ENCODE measurements at places on chromosomes 13 and 19.

DNA sequence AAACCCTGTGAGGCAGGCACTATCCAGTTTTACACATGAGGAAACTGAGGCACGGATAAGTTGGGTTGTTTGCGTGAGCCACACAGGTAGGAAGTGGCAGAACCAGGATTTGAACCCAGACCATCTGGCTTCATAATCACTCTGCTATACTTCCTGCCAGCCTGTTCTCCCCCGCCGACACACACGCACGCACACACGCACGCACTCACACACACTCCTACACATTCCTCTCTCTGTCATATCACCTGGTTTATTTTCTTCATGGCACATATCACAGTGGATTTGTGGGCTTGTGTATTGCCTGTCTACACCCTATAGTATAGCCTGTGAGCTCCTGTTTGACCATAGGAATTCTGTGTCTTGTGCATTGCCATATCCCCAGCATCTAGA is 140.0 kb downstream of the SIPA1L3 start:
- DNase-seq = no peak

- no peak for DNase-seq
Observed at GRCh38 chr19:44648631-44649251, 5.0 kb downstream of the PVR start.

- no peak for DNase-seq
Observed at GRCh38 chr19:2047076-2047448, 4.0 kb downstream of the MKNK2 start.

DNA sequence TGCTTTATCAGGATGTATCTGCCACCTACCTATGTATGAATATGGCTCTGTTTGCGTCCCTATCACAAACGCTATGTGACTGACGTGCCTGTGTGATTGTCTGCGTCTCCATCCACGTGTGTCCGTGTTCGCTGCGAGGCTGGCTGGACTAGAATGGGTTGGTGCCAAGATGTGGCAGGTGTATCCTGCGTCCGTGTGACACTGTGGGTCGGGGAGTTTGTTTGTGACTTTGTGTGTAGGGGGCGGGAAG is 6.7 kb upstream of the HOOK2 start:
- DNase-seq = no peak

- DNase-seq = peak; percentile 24
Observed at GRCh38 chr19:6423499-6424194, 964 bp downstream of the KHSRP start.

DNA sequence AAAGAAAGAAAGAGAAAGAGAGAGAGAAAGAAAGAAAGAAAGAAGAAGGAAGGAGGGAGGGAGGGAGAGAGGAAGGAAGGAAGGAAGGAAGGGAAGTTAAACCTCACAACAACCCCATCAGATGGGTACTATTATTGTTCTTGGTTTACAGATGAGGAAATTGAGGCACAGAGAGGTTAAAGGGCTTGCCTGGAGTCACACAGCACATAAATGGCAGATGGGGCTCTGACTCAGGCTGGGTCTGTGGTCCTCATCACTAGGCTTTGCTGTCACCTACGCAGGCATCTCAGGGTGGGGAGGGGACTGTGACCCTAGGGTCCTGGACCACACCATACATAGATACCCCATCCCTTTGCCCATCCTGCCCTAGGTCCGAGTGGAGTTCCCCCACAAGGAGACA is 36.3 kb downstream of the RDH8 start:
- DNase-seq = no peak

DNA sequence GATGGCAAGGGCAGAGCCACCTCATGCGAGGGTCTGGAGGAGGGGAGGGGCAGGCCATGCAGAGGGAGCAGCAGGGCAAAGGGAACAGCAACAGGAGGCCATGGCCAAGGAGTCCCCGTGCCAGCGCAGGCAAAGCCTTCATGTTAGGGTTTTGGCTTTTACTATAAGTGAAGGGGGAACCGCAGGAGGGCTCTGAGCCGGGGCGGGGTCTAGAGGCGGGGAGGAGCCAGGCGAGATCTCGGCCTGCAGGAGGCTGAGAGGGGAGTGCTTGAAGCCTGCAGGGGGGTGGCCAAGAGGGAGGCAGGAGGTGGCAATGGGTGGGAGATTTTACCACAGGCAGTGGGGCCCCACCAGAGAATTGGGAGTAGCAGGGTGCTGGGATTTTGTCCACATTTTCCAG is 6.3 kb downstream of the ARHGAP33 start:
- no peak for DNase-seq

GRCh38 chr19:38547421-38547820 is 70.3 kb downstream of the MAP4K1 start:
- DNase-seq = no peak

DNA sequence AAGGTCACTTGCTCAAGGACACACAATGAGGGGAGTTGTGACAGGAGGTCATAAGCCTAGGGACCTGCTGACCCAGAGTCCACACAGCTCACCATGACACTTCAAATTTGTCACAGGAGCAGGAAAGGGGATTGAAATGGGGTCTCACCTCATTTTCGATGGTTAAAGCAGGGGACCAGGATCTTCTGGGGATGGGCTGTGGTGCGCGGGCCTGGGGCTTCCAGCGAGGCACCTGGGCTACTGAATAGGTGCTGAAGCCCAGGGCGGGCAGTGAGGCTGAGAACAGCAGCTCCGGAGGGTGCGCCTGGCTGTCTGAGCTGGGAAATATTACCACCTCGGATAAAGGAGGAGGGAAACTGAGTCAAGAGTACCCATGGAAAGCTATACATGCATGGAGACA is 11.0 kb downstream of the MAN2B1 start:
- DNase-seq = no peak

DNA sequence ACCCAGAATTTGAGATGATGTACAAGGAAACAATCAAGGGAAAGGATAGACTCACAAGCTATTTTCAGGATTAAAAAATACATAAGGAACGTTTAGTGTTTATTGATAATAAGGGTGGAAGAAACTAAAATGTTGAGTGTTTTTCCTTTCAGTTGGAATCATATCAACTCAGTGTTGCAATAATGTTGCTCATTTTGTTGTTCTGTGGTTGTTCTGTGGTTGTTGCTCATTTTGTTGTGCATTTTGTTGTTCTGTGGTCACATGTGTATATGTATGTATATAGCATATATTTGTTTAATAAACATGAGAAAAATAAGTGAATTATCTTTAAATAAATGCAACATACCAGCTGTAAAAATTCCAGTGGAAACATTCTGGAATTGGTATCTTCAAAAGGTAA is 262.4 kb upstream of the SPRY2 start:
- DNase-seq = no peak

GRCh38 chr19:33350538-33351309 is 22.8 kb upstream of the CEBPG start:
- no peak for DNase-seq

- DNase-seq = no peak
Observed at GRCh38 chr13:31020996-31021395, 88.5 kb downstream of the TEX26 start.

DNA sequence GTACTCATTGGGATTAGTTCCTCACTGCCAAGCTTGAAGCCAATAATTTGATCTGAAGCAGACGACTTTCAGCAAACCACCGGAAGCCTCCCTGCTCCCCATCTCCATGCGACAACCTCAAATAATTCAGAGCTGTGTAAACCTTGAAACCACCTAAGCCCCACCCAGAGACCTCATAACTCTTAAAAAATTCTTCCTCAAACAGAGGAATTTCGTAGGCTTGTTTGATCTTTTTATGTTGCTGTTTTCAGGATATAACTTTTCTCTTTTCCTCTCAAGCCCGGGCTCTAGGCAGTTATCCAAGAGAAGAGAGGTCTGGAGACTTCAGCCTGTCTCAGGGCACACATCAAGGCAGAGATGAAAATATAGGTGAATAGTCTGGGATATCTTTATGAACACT is 311.6 kb downstream of the KCNRG start:
- DNase-seq = no peak

- DNase-seq = no peak
Observed at GRCh38 chr19:43439032-43439708, 24.5 kb downstream of the TEX101 start.

Data from smooth muscle cell of the brain vasculature (primary cell).